ENCODE measurements at places on chromosomes 16 and 17. TPM values are rescaled to one million over a fixed set of nuclear protein-coding genes. Genes with fewer than 3 reads are reported as not detected.

Gene SAMD14
- 1.5 TPM for total RNA-seq

Gene OTOP3
- not detected for total RNA-seq

Gene TBC1D3I
- total RNA-seq: not detected

Gene GRAP
- 0.58 TPM for total RNA-seq

Gene FMNL1
- 0.38 TPM for total RNA-seq

Gene KDM6B
- 68.6 TPM for total RNA-seq

Gene TLCD3B
- 0.19 TPM for total RNA-seq

Gene BEAN1
- 0.28 TPM for total RNA-seq

Gene MAP3K3
- total RNA-seq: 23.4 TPM

Gene ZNF747
- total RNA-seq: 8.6 TPM

Gene AIPL1
- total RNA-seq: 0.19 TPM
